Left ventricle myocardium inferior (tissue), 1 donor: ENCODE measurements at places on chromosomes 3 and 15. TPM values are rescaled to one million over a fixed set of nuclear protein-coding genes. Genes with fewer than 3 reads are reported as not detected.

GRCh38 chr3:150922611-150923010 is 17.4 kb upstream of the MINDY4B start:
- H3K4me1 ChIP-seq, result no peaks in the 10 kb centered on the region
- H3K4me3 ChIP-seq, result no peak overlapping the region
- H3K27me3 ChIP-seq, result peaks cover 24% of the 10 kb centered on the region
- no peaks in the 10 kb centered on the region for H3K36me3 ChIP-seq

DNA sequence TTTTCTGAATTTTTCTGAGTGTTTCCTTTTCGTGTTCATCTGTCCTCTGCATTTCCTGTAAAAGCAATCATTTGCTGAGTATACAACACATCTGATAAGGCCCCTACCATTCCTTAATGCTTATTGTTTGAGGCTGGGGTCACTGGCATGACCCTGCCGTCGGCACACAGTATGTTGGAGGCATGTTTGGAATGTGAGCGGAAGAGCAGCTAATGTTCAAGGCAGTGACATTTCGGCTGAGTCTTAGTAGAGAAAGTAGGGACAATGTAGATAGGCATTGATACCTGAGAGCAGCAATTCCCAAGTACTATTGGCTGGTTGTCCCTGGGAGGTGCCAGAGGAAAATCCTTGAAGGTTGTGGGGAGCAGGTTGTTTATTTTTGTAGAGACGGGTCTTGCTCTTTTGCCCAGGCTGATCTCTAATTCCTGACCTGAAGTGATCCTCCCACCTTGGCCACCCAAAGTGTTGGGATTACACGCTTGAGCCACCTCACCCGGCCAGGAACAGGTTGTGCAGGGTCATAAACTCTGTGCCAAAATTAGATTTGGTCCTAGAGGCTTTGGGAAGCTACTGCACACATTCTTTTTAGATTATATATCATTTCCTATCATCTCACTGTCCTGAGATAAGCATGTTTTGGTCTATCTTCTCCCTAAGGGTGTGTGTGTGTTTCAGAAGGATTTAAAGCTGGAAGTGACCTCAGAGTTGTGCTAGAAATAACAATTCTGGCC is 13.5 kb downstream of the PTPN23 start:
- peaks cover 22% of the 10 kb centered on the region for H3K4me1 ChIP-seq
- no peak for DNase-seq
- H3K36me3 ChIP-seq, result peaks cover 15% of the 10 kb centered on the region
- H3K4me3 ChIP-seq, result no peak overlapping the region
- H3K27me3 ChIP-seq, result no peaks in the 10 kb centered on the region

GRCh38 chr3:22951910-22952309 is 251.2 kb upstream of the UBE2E2 start:
- no peaks in the 10 kb centered on the region for H3K27me3 ChIP-seq
- no peaks in the 10 kb centered on the region for H3K36me3 ChIP-seq
- peak; percentile 30 for DNase-seq
- no peak overlapping the region for H3K4me3 ChIP-seq
- no peaks in the 10 kb centered on the region for H3K4me1 ChIP-seq

PLCB2 gene
- 8.5 TPM for total RNA-seq
